GM13976 (cell line): ENCODE measurements at places on chromosomes 7 and 10.

GRCh38 chr10:114384181-114384580, 20.1 kb downstream of the AFAP1L2 start:
- DNase-seq: no peak

DNA sequence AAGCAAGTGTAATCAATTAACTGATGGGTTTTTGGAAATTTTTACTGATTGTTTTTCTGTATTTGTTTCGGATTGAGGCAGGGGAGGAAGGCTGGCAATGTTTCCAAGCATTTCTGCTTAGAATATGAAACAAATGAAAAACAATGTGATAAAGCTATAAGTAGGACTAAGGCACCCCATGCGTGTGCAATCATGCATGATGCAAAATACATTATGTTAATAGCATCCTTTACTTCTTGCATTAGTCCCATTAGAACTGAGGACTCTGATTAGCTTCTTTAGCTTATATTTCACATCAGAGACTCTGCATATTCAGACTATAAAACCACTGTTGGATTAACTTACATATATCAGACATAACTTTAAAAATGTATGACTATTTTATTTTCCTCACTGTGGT, 48.7 kb upstream of the AGMO start:
- DNase-seq: no peak

- DNase-seq: no peak
Observed at GRCh38 chr7:140214075-140214684, 37.4 kb upstream of the KDM7A start.

DNA sequence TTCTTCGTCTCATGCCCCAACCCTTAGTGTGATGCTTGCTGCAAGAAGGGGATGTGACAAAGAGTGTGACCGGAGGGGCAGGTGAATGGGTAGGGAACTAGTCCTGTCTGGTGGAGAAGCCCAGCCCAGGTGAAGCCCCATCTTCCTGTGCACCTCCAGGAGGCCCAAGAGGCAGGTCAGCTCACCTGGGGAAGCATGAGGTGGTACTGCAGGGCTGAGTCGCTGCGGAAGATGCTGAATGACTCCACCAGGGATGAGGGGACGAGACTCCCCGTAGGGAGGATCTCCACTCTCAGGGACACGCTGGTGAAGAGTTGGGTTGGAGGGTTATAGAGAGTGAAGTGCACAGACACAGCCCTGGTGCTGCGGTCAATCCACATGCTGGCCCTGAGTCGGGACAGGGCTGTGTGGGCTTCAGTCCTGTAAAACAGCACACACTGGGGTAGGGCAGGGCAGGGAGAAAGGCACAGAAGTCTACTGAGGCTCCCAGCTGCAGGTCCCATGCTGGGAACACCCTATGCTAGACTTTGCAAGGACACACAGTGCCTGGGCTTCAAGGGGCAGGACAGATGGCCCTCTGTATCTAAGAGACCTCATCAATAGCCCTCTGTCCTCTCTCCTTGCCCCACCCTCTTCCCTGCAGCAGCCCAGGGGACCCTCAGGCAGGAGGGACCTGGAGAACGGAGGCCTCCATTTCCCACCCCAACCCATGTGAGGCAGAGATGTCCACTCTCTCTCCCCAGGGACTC, 136.5 kb downstream of the PKD1L1 start:
- no peak for DNase-seq

- no peak for DNase-seq
Observed at GRCh38 chr10:3825244-3825643, 40.2 kb upstream of the KLF6 start.

- no peak for DNase-seq
Observed at GRCh38 chr10:13066527-13066926, 33.4 kb upstream of the OPTN start.

- peak; percentile 18 for DNase-seq
Observed at GRCh38 chr7:30423788-30424505, 54.6 kb downstream of the NOD1 start.

- DNase-seq: no peak
Observed at GRCh38 chr7:24328050-24328449, 44.1 kb downstream of the NPY start.

- no peak for DNase-seq
Observed at GRCh38 chr7:18262058-18262457, 233.5 kb upstream of the HDAC9 start.

- DNase-seq: no peak
Observed at GRCh38 chr7:133386205-133386604, 133.3 kb downstream of the EXOC4 start.

DNA sequence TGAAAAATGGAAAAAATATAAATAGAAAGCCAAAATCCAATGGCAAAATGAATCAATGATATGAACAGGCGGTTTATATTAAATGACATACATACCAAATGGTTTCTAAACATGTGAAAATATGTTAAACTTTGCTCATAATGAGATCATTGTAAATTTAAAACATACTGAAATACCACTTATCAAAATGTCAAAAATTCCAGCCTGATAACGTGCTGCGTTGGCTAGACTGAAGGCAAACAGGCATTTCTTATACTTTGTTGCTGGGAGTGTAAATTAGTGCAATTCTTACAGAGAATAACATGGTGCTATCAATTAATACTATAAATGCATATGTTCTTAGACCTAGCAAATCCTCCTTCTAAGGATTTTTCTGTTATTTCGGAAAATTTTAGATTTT, 225.8 kb upstream of the FAM3C start:
- no peak for DNase-seq

DNA sequence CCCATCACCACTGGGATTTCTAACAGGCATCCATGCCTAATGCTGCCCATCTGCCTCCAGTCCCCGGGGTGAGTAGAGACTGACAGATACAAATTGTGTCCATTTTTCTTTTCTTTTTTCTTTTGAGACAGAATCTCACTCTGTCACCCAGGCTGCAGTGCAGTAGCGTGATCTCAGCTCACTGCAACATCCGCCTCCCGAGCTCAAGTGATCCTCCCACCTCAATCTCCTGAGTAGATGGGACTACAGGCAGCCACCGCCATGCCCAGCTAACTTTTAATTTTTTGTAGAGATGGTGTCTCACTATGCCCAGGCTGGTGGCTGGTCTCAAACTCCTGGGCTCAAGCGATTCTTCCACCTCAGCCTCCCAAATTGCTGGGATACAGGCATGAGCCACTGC, 7.6 kb upstream of the CPN1 start:
- DNase-seq: no peak

DNA sequence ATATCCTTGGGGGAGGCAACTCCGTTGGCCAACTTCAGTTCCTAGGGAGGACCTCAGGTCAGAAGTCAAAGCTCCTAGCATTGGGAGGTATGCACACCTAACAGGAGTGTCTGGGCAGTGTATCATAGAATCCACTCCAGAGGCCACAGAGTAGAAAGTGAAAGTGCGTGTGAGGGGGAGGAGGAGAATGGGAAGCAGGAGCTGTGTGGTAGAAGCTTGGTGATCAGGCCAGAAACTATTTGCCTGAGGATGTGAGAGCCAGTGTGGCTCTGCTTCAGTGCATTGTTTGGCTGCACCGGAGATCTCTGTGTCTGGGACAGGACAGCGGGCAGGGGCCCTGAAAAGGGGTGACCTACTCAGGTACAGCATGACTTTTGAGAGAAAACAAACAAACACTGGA, 557.4 kb upstream of the VSTM2A start:
- DNase-seq: no peak

GRCh38 chr7:117148971-117149370, 173.9 kb downstream of the WNT2 start:
- DNase-seq: no peak

DNA sequence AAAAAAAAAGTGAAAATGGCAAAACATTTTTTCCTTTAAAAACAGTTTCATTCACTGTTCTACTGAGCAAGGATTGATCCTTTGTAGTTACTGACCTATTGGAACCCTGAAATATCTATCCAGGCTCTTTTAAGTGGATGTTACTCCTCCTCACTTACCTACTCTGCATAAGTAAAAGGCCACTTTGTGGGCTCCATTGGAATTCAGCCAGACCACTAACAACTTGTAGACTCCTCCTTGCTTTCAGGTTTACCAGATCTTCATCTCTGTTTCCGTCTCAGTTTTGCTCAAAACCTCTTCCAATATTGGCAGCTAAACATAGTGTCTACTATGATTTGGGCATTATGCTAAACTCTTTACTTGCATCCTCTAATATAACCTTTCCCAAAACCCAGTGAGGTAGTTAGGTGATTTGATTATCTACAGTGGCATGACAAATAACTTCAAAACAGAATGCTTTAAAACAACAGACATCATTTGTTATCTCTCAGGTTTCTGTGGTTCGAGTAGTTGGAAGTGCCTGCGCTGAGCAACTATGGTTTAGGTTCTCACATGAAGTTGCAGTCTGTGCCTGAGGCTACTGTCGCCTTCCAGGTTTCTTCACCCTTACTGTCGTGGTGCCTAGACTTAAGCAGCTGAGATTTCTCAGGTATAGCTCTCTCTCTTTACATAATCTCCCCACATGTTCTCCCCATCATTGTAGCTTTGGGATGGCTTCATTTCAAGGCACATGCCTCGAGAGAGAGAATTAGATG, 698.2 kb downstream of the REEP3 start:
- DNase-seq: no peak

GRCh38 chr10:87657371-87657770, 2.3 kb upstream of the PAPSS2 start:
- no peak for DNase-seq

GRCh38 chr7:99990460-99990852, 14.6 kb upstream of the AZGP1 start:
- DNase-seq: no peak

DNA sequence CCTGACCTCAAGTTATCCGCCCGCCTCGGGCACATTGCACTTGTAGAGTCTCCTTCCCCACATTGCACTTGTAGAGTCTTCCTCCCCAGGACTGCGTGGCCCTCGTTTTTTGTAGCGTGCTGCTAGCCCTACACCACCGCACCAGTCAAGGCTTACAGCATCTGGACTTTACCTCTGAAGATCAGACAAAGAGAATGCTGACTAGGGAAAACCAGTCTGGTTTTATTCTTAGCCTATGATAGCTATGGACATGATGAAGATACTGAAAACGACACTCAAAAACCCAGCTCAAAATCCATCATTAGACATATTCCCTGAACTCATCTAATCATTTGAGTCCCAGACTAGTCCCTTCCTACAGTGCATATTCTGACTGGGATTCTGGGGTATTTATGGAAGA, 71.9 kb upstream of the AKR1E2 start:
- DNase-seq: no peak

GRCh38 chr7:99095698-99096097, 48.2 kb downstream of the SMURF1 start:
- DNase-seq: no peak

GRCh38 chr10:126674741-126675515, 4.4 kb upstream of the C10orf90 start:
- no peak for DNase-seq

DNA sequence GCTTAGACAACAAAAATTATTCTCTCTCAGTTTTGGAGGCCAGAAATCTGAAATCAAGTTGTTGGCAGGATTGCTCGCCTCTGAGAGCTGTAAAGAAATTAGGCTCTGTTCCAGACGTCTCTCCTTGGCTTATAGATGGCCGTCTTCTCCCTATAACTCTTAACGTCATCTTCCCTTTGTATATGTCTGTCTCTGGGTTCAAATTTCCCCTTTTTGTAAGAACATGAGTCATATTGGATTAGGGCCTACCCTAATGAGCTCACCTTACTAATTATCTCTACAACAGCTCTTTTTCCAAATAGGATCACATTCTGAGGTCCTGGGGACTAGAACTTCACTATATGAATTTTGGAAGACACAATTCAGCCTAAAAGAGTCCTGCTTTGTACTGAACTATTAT, 22.4 kb downstream of the GALNTL5 start:
- no peak for DNase-seq

GRCh38 chr10:117631276-117632145, 89.0 kb downstream of the EMX2 start:
- DNase-seq: no peak

- DNase-seq: no peak
Observed at GRCh38 chr7:106545275-106545674, 115.7 kb downstream of the CCDC71L start.

DNA sequence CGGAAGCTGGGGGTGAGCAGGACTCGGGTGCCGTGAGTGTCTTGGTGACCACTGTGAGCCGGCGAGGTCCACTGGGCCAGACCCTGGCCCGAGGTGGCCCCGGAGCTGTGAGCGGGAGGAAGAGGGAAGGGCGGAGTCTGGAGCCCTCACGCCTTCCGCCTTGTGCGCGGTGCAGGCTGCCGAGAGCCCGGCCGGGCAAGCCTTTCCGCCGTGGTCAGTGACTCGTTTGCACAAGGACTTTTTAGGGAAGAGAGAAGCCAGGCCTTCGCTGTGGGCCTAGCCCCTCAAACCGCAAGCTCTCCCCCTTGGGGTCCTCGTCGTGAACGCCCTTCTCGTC, 40.9 kb upstream of the ZNF32 start:
- peak; percentile 79 for DNase-seq

DNA sequence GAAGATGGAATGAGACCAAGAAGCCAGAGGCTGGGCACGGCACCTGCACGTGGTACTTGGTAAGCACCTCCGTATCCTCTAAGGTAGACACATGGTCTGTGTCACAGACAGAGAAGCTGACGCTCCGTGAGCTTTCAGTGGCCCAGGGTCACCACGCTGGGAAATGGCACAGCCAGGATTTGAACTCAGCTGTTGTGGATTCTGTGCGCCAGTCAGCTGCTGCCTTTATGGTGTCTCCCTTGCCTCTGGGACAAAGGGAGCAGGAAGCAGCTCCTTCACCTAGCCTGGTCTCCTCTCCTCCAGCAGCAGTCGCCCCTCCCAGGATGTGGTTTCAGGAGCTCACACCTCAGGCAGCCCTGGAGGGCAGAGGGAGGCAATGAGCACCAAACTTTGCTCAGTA, 110.8 kb downstream of the ARHGAP22 start:
- DNase-seq: no peak

- DNase-seq: no peak
Observed at GRCh38 chr7:80858141-80858903, 60.5 kb downstream of the SEMA3C start.

- no peak for DNase-seq
Observed at GRCh38 chr7:22669692-22670421, 57.1 kb upstream of the IL6 start.
